ENCODE measurements at places on chromosomes 6 and 20.

GRCh38 chr6:52361945-52362442 is at the start of gene PAQR8:
PAQR8 (plus strand) TSS chr6:52362151; CDS start chr6:52403214, 41,063 bp downstream.
- peak; percentile 63 for DNase-seq

- no peak for DNase-seq
Measured at GRCh38 chr20:39452583-39453340, 490.6 kb downstream of the DHX35 start.

DNA sequence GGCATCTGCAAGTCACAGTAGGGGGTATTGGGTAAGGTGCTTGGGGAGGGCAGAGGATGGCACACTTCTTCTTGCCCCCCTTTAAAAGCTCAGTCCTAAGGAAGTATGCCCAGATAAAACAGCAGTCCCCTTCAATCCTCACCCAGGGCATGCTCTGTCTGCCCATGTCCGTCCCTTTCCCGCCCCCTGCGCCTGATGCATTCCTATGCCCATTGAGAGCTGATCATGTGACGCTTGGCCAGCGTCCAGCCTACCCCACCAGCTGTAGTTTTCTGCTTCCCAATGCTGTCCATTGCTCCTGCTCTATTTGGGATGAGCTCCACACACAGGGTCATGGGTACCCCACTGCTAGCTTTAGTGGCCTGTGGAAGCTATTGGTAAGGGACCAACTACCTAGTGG is 8.3 kb downstream of the SIGLEC1 start:
- DNase-seq, result no peak

DNA sequence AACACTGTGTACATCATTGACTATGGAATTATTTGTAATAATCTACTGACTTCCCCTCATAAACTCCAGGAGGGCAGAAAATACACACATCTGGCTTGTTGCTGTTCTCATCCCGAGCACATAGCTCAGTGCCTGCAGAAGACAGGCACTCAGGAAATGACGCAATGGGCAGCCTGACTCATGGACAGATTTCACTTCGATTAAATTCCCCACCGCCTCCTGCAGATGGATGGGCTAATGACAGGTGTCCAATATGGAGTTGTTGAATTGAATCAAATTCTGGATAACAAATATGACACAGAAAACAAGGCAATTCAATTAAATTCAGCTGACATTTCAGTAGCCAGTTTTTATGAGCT is 9.1 kb downstream of the ANKRD60 start:
- no peak for DNase-seq

GRCh38 chr6:15800841-15801617 is 138.2 kb upstream of the DTNBP1 start:
- no peak for DNase-seq

GRCh38 chr20:19633985-19634384 is 124.1 kb upstream of the RIN2 start:
- no peak for DNase-seq

DNA sequence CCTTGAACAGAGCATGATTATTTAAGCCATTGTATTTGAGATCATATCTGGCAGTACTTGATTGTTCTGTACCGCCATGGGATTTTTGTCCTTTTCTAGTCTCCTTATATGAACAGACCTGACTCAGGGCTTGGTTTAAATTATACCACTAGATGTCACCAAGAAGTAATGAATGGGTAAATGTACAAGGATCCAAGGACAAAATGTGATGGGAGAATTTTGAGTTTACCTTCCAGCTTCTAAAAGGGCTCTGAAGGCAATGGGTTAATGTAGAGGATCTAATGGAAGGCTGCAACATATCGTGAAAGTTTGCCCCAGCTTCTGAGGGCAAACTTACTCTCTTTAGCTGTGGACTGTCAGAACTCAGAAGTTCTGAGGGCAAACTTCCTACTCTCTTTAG is 12.0 kb downstream of the RNF8 start:
- DNase-seq, result peak; percentile 50

GRCh38 chr6:132405143-132405915 is 4.1 kb upstream of the MOXD1 start:
- no peak for DNase-seq

- DNase-seq, result no peak
Measured at GRCh38 chr20:38134427-38135270, 30.4 kb downstream of the TGM2 start.

GRCh38 chr6:125924169-125924568 is 32.4 kb upstream of the HINT3 start:
- no peak for DNase-seq

DNA sequence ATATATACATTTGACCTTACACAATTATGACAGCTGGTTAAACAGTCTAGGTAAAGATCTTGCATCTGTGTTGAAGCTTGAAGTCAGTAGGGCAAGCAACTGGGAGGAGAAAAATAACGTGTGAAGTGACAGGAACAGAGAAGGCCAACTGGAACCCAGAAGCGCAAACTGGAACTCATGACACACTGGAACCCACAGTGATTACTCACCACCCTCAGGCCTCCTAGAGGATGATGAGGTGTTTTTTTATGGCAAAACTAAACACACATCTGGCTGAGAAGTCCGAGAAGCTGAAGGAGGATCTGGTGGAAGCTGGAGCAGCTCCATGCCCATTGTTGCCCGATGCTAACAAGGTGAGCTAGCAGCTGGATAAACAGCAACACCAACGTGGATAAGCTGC is 108.1 kb downstream of the TMEM200A start:
- DNase-seq, result no peak

- no peak for DNase-seq
Measured at GRCh38 chr6:85677234-85677956, 34.7 kb upstream of the SYNCRIP start.

DNA sequence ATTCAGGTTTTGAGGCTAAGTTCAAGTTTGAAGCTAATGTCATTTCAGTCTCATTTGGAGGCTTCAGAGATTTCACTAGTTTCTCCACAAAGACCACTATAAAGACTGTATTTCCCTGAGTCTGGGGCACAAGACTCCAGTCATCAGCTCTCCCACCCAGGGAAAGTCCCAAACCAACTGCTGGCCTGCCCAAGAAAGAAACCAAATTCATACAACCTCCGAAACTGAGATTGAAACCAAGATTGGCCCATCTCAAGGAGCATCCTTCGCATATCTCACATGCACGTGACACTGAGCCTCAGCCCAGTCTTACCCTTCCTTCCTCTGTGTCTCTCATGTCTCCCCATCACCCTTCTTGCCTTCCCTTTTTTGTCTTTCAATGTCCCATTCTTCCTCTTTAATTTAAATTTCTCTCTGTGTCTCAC is 3.5 kb upstream of the LTA start:
- no peak for DNase-seq

DNA sequence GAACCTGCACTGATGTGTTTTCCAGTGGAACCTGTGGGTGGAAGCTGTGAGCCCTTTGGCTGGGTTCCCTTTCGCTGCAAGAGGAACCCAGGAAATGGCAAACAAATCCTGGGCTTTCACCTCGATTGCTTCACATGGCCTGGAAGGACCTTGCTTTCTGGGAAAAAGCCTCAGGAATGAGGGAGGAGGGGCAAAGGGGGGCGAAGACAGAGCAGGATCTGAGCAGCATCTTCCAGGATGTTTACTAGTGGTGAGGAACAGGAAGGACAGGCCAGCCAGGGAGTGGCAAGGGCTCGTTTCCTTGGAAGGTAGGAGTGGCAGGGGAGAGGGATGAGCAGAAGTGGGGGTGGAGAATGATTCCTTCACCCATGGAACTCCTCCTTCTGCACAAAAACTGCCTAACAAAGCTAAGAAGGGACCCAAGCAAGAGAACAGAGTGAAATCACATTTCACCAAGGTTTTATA is 5.9 kb downstream of the SLC2A10 start:
- no peak for DNase-seq

- DNase-seq, result no peak
Measured at GRCh38 chr6:148441454-148441911, 98.8 kb downstream of the SASH1 start.

DNA sequence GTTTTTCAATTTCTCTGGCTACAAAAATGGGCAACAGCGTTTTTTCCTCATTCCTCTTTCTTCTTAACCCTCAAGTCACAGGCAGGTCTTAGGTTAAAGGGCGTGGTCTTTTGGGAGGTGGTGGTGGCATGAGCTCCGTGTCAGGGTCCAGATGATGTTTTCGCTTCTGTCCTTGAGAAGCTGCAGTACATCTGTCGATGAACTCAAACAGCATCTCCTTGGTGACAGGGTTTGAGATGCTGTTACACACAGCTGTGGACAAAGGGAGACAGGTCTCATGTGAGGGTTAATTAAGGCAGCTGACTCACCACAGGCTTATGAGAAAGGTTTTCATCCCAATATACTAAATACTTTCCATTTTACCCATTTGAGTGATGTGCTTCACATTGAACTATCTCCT is 350.8 kb downstream of the RNGTT start:
- peak; percentile 57 for DNase-seq

DNA sequence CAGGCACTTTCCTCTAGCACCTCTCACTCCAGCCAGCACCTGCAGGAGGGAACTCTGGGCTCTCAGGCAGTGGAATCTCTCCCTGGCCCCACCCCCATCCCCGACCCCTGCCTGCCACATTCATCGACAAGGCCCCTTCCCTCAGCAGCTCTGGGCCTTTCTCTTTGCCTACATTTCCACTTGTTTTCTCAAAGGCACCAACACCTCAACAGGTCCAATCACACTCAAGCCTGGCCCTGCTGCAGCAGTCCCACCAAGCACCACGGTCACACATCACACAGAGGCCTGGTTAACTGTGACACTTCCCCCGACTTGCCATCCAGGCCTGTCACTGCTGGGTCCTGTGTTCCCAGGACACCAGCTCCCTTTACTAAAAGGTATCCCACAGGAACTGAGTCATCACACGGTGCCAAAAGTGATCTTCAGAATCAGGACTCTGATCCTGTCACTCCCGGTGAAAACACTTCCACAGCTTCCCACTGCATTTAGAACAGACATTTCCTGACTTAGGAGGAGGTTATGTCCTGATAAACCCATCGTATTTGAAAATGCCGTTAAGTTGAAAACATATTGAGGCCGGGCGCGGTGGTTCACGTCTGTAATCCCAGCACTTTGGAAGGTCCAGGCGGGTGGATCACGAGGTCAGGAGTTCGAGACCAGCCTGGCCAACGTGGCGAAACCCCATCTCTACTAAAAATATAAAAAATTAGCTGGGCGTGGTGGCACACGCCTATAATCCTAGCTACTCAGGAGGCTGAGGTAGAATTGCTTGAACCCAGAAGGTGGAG is 54.9 kb downstream of the MYH7B start:
- DNase-seq, result no peak

DNA sequence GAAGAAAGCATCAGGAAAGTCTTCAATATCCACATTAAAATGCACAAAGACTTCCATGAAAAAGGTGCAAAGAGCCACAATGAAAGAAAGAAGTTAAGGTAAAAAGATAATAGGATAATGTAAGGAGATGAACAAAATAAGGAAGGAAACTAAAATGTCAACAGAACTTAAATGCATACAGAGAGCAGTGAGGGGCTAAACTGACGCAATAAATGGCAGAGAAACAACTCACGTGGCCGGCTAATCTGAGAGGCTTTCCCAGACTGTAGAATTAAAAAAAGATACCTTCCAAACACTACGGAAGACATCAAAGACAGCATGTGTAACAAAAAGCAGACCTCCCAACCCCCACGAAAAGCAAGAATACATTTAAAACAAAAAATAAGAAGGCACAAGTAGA is 73.7 kb downstream of the GMDS start:
- no peak for DNase-seq

DNA sequence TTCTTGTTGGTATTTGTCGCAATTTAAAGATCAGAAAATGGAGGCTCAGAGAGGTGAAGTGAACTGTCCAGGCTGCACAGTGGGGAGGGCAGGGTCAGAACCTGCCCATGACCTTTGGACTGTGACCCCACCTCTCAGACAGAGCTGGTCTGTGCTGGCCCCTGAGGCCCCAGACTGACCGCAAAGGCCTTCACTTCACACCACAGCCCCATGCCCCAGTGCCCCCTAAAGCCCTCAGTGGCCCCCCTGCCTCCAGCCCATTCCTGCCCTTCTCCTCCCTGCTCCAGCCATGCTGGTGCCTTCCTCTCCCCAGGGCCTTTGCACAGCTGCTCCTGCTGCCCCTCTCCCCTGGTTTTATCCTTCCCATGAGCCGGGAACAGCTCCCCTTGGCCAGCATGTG is 9.4 kb upstream of the RBBP8NL start:
- DNase-seq, result no peak

GRCh38 chr20:35280523-35280922 is 2.6 kb upstream of the MMP24OS start:
- DNase-seq, result no peak

GRCh38 chr6:154488802-154489437 is 21.6 kb downstream of the CNKSR3 start:
- DNase-seq, result no peak

DNA sequence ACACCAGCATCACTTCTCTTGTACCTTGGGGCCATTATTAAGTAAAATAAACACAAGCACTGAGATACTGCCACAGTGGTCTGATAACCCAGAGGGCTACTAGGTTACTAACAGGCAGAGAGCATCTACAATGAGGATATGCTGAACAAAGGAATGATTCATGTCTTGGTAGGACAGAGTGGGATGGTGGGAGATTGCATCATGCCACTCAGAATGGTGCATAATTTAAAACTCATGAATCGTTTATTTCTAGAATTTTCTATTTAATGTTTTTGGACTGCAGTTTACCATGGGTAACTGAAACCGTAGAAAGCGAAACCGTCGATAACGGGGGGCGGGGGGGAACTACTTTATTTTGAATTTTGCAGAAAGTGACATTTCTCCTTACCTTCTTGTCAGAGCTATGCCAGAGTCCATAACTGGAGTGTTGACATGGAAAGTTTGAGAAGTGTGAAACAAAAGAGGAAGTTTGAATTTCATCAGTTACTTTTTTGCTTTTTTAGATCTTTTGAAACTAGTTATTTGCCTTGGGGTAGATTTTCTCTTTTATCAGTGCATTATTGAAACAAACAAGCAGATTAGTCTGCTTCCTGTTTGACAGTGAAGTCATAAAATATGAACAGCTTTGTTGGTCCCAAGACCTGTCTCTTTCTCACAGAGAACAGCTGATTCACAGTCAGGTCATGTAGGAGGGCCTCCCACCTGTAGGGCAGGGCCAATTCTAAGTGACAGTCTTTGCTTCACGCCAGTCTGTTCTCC is 124.9 kb downstream of the KLHL32 start:
- no peak for DNase-seq

- peak; percentile 2 for DNase-seq
Measured at GRCh38 chr6:84568971-84569370, 195.4 kb downstream of the TBX18 start.

DNA sequence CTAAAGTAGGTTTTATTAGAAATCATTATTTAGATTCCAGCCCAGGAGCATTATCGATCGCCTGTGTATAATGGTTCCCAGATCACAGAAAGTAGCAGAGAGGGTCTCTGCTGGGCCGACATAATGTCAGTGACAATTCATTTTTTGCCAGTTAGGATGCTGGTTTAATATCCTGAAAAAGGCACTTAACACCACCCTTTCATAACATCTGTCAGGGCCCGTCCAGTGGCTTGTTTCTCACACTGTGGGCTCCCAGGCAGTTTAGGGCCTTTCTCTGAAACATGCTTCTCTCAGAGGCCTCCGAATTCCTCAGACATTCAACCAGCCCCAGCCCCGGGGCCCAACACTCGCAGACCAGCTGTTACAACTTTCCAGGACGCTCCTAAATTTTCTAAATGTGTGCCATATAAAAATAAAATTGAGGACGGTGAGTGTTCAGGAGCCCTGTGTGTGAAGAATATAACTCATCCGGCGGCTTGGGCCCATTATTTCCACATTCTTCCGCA is 108.6 kb upstream of the EYA4 start:
- peak; percentile 51 for DNase-seq
